ENCODE measurements at places on chromosomes 1 and 21. TPM values are rescaled to one million over a fixed set of nuclear protein-coding genes. Genes with fewer than 3 reads are reported as not detected.

CENPF gene
- total RNA-seq: 135 TPM

GRCh38 chr1:157751283-157751682 lies 25.6 kb downstream of the FCRL2 start:
- H3K4me3 ChIP-seq: no peak overlapping the region
- no peaks in the 10 kb centered on the region for H3K4me1 ChIP-seq
- H3K27me3 ChIP-seq: peaks cover 21% of the 10 kb centered on the region
- no peak overlapping the region for H3K27ac ChIP-seq
- no peak for DNase-seq

C1orf210 gene
- 1.6 TPM for total RNA-seq

LCE1A gene
- not detected for total RNA-seq

GRCh38 chr1:180358649-180359048 lies 128.6 kb downstream of the LHX4 start:
- no peak overlapping the region for H3K27ac ChIP-seq
- H3K27me3 ChIP-seq: no peaks in the 10 kb centered on the region
- DNase-seq: no peak
- H3K4me3 ChIP-seq: no peak overlapping the region

FAM163A gene
- total RNA-seq: not detected

HEYL gene
- total RNA-seq: not detected

CHI3L2 gene
- total RNA-seq: 1.4 TPM

DNA sequence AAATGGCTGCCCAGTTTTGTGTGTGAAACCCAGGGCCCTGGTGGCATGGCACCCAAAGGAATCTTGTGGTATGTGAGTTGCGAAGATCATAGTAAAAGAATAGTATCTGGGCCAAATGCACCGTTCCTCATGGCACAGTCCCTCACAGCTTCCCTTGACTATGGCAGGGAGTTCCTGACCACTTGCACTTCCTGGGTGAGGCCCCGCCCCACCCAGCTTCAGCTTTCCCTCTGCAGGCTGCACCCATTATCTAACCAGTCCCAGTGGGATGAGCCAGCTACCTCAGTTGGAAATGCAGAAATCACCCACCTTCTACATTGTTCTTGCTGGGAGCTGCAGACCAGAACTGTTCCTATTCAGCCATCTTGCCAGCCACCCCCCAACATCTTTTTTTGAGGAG lies 63.0 kb downstream of the SLC5A9 start:
- no peaks in the 10 kb centered on the region for H3K4me1 ChIP-seq
- H3K27ac ChIP-seq: no peak overlapping the region
- H3K4me3 ChIP-seq: no peak overlapping the region
- DNase-seq: peak; percentile 2
- H3K27me3 ChIP-seq: no peaks in the 10 kb centered on the region

SH2D2A gene
- total RNA-seq: 27.9 TPM

PAQR6 gene
- 21.5 TPM for total RNA-seq

GRCh38 chr1:88537787-88538186 lies 146.3 kb upstream of the PKN2 start:
- H3K4me1 ChIP-seq: no peaks in the 10 kb centered on the region
- no peaks in the 10 kb centered on the region for H3K36me3 ChIP-seq
- H3K27me3 ChIP-seq: no peaks in the 10 kb centered on the region

GRCh38 chr21:37762606-37763005 lies 153.7 kb downstream of the KCNJ6 start:
- no peak for DNase-seq
- H3K36me3 ChIP-seq: no peaks in the 10 kb centered on the region
- H3K4me3 ChIP-seq: no peak overlapping the region
- H3K4me1 ChIP-seq: peaks cover 11% of the 10 kb centered on the region

GRCh38 chr1:115890580-115890979 lies 49.7 kb upstream of the NHLH2 start:
- H3K27ac ChIP-seq: no peak overlapping the region
- H3K27me3 ChIP-seq: no peaks in the 10 kb centered on the region
- DNase-seq: no peak
- H3K4me1 ChIP-seq: no peaks in the 10 kb centered on the region
- no peak overlapping the region for H3K4me3 ChIP-seq
- no peaks in the 10 kb centered on the region for H3K36me3 ChIP-seq

GRCh38 chr21:15671188-15671587 lies 58.6 kb upstream of the USP25 start:
- no peak for DNase-seq
- no peak overlapping the region for H3K4me3 ChIP-seq
- no peaks in the 10 kb centered on the region for H3K36me3 ChIP-seq
- no peaks in the 10 kb centered on the region for H3K27me3 ChIP-seq
- peaks cover 16% of the 10 kb centered on the region for H3K4me1 ChIP-seq
- H3K27ac ChIP-seq: no peak overlapping the region

- H3K36me3 ChIP-seq: peaks cover 30% of the 10 kb centered on the region
- H3K4me3 ChIP-seq: no peak overlapping the region
- H3K4me1 ChIP-seq: peaks cover 20% of the 10 kb centered on the region
- no peak overlapping the region for H3K27ac ChIP-seq
- no peaks in the 10 kb centered on the region for H3K27me3 ChIP-seq
These were observed 4.4 kb upstream of the WDR26 start for GRCh38 chr1:224438989-224439388.

DNA sequence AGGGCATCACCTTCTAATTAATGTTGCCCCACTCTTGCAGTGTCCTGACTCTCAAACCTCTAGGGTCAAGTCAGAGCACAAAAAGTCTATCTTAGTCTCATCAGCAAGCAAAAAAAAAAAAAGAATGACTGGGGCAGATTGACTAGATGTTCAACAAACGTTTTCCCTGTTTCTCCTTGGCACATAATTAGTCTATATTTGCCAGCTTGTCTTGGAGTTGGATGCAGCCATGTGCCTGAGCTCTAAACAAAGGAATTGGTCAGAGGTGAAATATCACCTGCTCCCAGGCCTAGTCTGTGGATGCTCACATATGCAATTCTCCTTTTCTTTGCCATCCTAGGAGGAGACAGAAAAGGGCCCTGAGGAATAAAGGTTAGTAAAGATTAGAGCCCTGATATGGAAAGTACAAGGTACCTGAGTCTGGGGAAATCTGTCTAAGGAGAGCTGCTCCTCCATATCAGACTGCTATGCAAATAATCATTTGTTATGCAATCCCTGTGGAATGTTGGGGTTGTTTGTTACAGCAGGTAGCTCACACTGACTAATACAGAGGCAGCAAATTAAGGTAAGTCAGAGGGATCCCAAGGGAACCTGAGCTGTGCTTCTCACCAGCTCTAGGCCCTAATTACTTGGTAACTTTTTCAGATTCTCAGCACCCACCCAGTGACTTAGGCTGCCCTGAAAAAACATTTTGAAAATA lies 130.8 kb downstream of the BRINP2 start:
- H3K27me3 ChIP-seq: no peaks in the 10 kb centered on the region
- no peak overlapping the region for H3K4me3 ChIP-seq
- H3K4me1 ChIP-seq: peaks cover 22% of the 10 kb centered on the region
- no peaks in the 10 kb centered on the region for H3K36me3 ChIP-seq
- H3K27ac ChIP-seq: no peak overlapping the region
- DNase-seq: no peak

DPYD gene
- total RNA-seq: 48.2 TPM

DNA sequence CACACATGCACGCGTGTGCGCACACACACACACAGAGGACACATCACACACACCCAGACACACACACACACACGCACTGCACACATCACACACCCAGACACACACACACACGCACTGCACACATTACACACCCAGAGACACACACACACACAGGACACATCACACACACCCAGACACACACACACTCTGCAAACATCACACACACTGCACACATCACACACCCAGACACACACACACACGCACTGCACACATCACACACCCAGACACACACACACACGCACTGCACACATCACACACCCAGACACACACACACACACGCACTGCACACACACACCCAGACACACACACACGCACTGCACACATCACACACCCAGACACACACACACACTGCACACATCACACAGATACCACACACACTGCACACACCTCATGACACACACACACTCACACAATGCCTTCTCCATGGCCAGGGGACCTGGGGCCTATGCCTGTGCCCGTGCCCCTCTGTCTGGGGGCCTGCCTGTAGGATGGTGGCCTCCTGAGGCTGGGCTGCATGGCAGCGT lies 24.4 kb downstream of the CRYAA start:
- H3K4me3 ChIP-seq: no peak overlapping the region
- no peaks in the 10 kb centered on the region for H3K36me3 ChIP-seq
- H3K4me1 ChIP-seq: peaks cover 63% of the 10 kb centered on the region
- no peak for DNase-seq
- peak overlapping the region; percentile 93 for H3K27ac ChIP-seq

DNA sequence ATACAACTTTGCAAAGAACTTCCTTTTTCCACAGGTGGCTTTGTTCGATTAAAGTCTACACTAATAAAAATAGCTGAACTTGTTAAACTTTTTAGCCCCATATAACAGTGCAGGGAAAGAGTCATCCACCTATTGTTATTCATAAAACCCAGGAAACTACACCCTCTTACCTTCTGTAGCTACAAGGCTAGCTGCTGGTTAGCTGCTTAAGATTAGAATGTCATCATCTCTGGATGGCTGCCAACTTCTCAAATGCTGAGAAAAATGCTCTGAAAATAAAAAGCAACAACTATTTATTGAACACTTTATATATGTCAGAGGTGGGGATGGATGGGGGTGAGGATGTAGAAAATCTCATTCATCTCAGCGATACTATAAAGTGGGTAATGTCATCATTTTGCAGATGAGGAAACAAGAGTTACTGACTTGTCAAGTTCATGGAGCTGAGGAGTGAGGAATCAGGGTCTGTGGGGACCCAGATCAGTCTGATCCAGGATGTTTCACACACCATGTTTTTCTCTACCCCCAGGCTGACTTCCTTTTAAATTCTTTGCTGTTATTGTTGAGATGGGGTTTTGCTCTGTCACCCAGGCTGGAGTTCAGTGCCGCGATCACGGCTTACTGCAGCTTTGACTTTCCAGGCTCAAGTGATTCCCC lies 17.1 kb downstream of the ATP5PF start:
- H3K4me1 ChIP-seq: peaks cover 4% of the 10 kb centered on the region
- no peak overlapping the region for H3K4me3 ChIP-seq
- peak; percentile 30 for DNase-seq

TNFSF4 gene
- total RNA-seq: 0.23 TPM

PPFIA4 gene
- total RNA-seq: 0.49 TPM

AGT gene
- not detected for total RNA-seq

GRCh38 chr1:60620087-60620486 lies 462.3 kb upstream of the NFIA start:
- no peaks in the 10 kb centered on the region for H3K4me1 ChIP-seq
- H3K27me3 ChIP-seq: no peaks in the 10 kb centered on the region
- no peak for DNase-seq
- no peak overlapping the region for H3K27ac ChIP-seq
- H3K4me3 ChIP-seq: no peak overlapping the region

GRCh38 chr1:14499312-14500040 lies 99.0 kb upstream of the KAZN start:
- no peaks in the 10 kb centered on the region for H3K4me1 ChIP-seq
- no peaks in the 10 kb centered on the region for H3K27me3 ChIP-seq
- H3K4me3 ChIP-seq: no peak overlapping the region
- no peak for DNase-seq
- no peaks in the 10 kb centered on the region for H3K36me3 ChIP-seq

DNA sequence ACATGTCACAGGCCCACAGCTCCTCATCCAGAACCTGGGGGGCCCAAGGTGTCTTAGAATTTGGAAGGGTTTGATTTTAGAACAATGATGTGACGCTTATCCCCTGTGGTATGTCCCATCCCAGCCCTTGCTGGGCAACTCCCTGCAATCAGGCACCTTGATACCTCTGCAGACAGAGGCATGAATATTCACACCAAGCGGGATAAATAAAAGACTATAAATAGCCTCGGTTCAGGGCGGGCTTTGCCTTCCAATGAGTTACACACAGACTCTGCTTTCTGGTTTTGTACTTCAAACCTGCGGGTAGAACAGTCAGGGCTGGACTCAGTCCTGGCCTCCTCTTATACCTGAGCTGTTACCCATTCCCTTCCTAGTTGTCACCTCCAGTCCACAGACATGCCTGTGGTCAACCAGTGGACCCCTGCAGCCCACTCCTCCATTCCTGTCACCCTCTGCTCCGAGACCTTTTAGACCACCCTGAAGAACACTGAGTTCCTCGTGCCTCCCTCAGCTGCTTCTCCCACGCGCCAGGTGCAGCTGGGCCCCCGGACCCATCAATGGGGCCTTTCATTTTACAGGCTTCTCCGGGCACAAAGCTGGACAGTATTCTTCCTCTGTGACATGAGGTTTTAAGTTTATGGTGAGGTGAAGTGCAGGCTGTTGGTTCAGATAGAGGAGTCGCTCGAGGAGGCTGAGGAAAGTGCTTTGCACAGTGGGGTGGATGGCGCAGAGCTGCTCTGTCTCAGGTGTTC lies 120.1 kb upstream of the TNR start:
- peaks cover 27% of the 10 kb centered on the region for H3K27me3 ChIP-seq
- H3K36me3 ChIP-seq: no peaks in the 10 kb centered on the region
- H3K27ac ChIP-seq: no peak overlapping the region
- no peaks in the 10 kb centered on the region for H3K4me1 ChIP-seq

- peak overlapping the region; percentile 88 for H3K4me3 ChIP-seq
- peak; percentile 79 for DNase-seq
- peaks cover 29% of the 10 kb centered on the region for H3K4me1 ChIP-seq
- peak overlapping the region; percentile 95 for H3K27ac ChIP-seq
- no peaks in the 10 kb centered on the region for H3K27me3 ChIP-seq
These were observed 759 bp downstream of the AHCTF1 start for GRCh38 chr1:246930830-246931548.

- H3K36me3 ChIP-seq: no peaks in the 10 kb centered on the region
- no peak overlapping the region for H3K27ac ChIP-seq
- DNase-seq: no peak
- no peak overlapping the region for H3K4me3 ChIP-seq
- no peaks in the 10 kb centered on the region for H3K4me1 ChIP-seq
These were observed 629.3 kb upstream of the NEGR1 start for GRCh38 chr1:72911656-72912055.

FCRL4 gene
- not detected for total RNA-seq

- H3K4me3 ChIP-seq: no peak overlapping the region
- peak overlapping the region; percentile 72 for H3K27ac ChIP-seq
- peak; percentile 21 for DNase-seq
- H3K4me1 ChIP-seq: no peaks in the 10 kb centered on the region
- H3K36me3 ChIP-seq: peaks cover 3% of the 10 kb centered on the region
These were observed 827.1 kb upstream of the B3GALT2 start for GRCh38 chr1:194013561-194013960.
